ENCODE measurements at places on chromosomes 6 and 20.
A peak's percentile ranks its signal among the peaks of the same experiment; 100 is the strongest.

DNA sequence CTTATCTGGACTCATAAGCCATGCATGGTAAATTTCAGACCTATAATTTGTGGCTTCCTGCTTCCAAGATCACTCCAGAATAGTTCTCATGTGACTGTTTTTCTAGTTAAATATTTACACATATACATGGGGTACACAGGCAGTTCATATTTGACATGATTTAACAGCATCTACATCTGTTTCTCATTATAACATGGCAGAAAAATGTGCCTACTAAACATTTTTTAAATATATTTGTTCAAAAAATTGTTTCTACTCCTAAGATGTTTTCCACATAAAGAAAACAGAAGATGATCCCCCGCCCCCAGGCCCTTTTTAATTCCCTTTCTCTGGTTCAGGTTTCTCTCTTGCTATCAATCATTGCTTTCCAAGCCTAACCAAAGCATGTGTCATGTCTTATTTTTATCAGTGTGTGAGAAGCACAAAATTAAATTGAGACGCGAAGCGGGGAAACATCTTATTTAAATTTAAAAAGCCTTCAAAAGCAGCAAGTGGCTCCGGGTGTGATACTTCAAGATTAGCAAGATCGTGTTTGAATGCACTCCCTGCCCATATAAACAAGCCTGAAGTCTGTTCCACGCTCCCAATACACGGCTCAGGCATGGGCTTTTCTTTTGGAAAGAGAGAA is 37.3 kb downstream of the IPCEF1 start:
- no peak for DNase-seq

DNA sequence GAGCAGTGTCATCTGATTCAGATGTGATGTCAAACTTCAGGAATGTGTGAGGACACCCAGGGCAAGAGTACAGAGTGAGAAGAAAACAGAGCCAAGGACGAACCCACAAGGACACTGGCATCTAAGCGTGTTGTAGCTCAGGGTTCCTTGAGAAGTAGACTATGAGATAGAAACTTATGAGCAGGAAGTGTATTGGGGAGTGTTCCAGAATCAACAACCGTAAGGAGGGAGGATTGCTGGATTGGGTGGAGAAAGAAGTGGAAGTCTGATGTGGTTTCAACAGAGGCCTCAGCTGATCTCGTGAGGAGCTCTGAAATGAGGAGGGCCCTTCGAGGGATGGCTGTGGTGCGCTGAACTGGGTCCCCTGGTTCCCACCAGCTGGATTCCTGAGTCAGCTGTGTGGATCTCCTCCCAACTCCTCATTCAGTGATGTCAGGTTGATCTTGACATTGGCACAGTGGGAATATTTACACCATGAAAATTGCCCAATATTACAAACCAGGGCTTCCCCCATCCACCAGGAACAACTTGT is 25.7 kb upstream of the IGF2R start:
- DNase-seq, result no peak

- DNase-seq, result no peak
These were observed 4.4 kb downstream of the SPDEF start for GRCh38 chr6:34551720-34552119.

DNA sequence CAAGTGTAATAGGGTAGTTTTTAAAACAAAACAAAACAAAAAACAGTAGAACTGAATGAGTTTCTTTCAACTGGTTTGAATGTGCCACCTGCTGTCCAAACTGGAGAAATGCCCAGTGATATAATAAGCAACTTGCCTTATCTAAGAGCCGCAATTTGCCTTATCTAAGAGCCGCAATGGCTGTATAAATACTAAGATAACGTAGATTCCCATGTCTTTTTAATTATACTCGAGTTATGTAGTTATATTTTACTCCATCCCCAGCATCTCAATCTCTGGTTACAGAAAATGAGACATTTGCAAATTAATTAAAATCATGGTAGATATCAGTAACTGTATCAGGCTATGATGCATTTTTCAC is 67.2 kb downstream of the RPP40 start:
- no peak for DNase-seq

DNA sequence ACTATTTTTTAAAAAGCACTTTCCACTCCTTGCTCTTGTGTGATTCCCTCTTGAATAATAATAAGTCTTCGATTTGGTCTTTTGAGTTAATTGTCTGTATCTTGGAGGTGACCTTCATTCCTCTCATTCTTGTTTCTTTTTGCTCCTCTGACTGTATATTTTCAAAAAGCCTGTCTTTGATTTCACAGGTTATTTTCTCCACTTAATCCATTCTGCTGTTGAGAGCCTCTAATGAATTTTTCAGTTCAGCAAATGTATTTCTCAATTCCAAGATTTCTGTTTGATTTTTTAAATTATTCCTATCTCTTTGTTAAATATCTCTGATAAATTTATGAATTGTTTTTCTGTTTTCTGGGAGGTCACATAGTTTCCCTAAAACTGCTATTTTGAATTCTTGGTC is 21.7 kb upstream of the KIAA1586 start:
- no peak for DNase-seq

DNA sequence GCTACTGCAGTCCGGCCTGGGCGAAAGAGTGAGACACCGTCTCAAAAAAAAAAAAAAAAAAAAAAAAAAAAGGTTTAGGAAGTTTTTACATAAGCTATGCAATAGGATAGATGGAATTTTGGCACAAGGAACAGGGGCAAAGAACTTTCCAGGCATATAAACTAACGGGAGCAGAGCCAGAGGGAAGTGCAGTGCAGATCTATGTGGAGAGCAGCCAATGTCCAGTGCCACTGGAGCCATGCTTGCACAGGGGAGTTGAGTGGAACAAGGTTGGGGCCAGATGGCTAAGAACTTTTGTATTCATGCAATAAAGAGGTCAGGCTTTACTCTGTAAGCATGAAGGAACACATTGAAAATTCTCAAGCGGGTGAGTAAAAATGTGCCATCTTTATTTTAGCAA is 10.8 kb downstream of the SLC17A2 start:
- no peak for DNase-seq

DNA sequence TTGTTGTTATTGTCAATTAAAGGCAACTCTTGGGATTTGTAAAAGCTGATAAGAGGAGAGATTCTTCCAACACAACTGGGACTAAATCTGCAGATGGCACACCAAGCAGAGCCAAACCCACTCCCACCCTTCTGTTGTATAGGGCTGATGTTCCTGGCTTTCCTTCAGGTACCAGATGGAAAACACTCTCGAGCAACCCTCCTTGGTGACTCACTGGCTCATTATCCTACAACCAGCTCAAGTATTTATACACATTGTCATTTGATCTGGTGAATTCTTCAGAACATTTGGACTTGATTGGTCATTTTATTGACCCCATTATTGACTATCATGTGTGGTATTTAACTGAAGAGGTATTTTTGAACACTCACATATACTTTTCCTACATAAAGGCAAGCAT is 190.3 kb upstream of the PCSK2 start:
- DNase-seq, result no peak

- DNase-seq, result no peak
These were observed 182.8 kb downstream of the EYS start for GRCh38 chr6:65524232-65524631.

DNA sequence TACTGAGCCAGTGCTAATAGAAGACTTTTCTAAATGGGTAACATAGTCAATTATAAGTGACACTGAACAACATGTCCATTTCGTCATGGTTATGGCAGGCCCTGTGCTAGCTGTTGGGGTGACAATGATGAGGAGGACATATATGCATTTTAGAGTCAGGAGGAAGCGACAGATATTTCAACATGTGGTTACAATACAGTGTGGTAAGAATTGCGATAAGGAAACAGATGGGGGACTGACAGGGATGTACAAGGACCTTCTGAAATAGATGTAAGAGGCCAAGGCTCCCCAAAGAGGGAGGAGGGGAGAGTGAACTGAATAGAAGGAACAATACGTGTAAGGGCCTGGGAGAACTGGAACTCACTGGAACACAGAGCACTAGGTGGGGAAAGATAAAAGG is 11.7 kb downstream of the MMP24 start:
- no peak for DNase-seq

DNA sequence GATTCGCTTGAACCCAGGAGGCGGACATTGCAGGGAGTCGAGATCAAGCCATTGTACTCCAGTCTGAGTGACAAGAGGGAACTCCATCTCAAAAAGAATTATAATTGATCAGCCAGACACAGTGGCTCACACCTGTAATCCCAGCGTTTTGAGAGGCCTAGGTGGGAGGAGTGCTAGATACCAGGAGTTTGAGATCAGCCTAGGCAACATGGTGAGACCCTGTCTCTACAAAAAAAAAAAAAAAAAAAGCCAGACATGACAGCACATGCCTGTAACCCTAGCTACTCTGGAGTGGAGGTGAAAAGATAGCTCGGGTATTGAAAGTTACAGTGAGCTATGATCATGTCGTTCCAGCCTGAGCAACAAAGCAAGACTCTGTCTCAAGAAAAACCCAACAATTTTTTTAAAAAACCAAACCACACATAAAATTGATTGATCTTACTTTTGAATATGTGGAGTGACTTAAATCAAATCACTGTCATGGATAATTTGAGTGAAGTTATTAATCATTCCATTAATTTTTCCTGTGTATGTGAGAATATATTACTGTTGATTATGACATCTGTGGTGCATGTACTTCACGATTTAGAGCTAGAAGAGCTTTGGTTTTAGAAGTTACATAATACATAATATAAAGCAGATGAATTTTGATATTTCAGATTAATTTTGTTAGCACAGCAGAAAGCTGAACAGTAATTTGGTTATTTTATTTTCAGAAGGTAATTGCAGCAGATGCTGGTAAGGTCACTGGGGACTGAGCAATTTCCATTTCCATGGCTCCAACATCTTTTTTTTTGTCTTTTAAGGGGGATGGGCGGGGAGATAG is 34.4 kb downstream of the NCOA7 start:
- DNase-seq, result no peak

DNA sequence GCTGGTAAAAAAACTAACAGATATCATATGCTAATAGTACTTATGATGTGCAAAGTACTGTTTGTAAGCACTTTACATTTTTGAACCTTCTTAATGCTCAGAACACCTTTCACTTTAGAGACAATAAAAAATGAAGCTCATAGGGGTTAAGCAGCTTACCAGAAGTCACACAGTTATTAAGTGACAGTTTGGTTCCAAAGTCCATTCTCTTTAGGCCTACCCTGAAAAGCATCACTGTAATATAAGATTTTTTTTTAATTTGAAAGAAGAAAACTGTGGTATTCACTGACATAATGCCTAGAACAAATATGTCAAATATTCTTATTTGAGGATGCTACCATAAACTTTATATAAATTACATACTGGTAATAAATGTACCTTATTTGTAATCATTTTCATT is 127.6 kb upstream of the RUNX2 start:
- DNase-seq, result no peak

DNA sequence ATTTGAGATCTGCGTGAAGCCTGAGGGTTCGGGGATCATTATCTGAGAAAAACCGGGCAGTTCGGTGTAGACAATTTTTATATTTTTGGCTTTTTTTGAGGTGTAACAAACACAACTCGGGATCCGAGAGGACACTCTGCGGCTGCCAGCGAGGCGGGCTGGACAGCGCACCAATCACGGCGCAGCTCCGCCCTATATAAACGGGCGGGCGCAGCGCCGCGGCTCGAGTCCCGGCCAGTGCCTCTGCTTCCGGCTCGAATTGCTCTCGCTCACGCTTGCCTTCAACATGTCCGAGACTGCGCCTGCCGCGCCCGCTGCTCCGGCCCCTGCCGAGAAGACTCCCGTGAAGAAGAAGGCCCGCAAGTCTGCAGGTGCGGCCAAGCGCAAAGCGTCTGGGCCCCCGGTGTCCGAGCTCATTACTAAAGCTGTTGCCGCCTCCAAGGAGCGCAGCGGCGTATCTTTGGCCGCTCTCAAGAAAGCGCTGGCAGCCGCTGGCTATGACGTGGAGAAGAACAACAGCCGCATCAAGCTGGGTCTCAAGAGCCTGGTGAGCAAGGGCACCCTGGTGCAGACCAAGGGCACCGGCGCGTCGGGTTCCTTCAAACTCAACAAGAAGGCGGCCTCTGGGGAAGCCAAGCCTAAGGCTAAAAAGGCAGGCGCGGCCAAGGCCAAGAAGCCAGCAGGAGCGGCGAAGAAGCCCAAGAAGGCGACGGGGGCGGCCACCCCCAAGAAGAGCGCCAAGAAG is 69.0 kb downstream of the HFE start:
- DNase-seq, result peak; percentile 60

DNA sequence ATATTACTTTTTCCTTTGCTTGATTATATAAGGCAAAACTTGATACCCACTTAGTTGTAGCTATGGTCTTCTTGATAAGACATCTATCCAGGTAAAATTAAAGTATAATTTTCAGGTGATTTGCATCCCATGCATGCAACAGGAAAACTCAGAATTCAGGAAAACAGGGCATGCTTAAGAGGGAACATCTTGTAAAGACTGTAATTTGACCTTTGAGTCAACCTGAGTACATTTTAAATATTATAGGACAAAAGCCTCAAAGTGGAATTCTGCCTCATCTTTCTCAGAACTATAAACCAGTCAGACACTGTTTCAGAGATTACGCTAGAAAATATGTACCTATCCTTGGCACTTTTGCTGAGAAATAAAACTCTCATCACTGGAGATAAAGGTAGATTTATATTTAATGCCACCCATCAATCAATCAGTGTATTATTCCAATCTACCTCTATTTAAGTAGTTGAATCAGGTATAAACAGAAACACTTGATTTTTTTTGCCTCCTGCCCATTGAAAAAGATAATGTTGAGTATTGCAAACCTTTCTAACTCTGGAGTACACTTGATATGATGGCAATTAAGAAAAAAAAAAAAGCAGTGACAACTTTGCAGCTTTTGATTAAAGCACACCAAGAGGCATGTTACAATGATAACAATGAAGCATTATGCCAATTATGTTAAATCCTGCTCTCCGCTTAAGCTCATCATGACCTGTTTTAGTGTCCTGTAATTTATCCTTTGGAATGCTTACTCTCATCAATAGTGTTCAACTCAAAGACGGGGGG is 2.8 kb downstream of the CITED2 start:
- no peak for DNase-seq

DNA sequence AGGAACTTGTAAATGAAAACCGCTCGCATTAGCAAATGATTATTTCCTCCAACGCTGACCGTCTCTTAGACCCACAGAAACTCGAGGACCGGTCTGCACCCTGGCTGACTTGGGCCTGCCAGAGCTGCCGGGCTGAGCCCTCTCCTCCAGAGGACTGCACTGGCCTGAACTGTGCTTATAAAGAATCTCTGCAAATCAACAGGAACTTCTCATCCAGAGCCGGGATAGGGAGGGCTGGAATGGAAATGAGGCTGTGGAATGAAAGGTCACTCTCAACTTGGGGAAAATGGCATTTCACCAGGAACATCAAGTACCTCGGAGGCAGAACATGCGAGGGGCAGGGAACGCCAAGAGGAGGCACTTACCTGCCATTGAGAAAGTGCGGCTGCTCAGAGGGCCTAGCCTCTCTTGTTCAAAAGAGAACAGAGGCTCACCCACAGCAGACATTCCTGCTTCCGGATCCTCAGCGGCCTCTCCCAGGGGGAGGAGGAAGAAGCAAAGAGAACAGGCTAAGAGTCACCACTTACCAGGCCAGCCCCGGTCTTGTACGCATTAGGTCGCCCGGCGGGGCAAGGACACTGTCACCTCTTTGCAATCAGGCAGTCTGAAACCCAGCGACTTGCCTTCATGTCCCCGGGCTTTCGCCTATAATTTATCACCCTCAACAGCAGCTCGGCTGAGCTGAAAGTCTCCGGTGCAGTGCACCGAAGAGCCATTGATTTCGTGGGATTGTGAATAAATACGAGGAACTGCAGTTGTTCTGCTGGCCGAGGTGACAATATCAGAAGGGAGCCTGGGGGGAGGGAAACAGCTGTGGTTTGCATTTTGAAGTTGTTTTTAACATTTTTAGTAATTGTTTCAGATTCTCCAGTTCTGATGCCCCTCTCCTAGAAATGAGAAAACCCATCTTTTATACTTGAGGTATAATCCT is 37.6 kb downstream of the ZMYND8 start:
- no peak for DNase-seq

- DNase-seq, result no peak
These were observed 1.4 kb upstream of the MARCKS start for GRCh38 chr6:113855500-113856374.

All from 8988T (cell line).